ENCODE measurements at places on chromosomes 1 and 21.

GRCh38 chr1:86233403-86233802 is 76.8 kb upstream of the COL24A1 start:
- DNase-seq: no peak

DNA sequence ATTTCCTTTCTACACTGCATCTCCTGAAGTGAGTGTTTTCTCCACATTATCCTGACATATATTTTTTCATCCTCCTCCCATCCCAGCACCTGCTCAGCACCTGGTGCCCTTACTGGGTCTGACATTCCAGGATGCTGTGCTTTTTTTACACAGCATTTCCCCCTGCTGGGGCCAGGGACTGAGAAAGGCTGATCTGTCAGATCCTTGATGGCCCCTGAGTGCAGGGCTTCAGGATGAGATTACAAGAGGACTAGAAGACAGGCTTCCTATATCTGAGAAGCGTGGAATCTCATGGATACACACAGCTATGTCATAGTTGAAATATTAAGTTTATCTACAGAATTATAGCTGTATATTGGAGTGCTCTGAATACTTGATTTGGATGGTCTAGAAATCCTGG is 24.4 kb downstream of the RCAN1 start:
- no peak for DNase-seq

- DNase-seq: no peak
Measured at GRCh38 chr21:43343095-43343991, 83.6 kb downstream of the SIK1 start.

DNA sequence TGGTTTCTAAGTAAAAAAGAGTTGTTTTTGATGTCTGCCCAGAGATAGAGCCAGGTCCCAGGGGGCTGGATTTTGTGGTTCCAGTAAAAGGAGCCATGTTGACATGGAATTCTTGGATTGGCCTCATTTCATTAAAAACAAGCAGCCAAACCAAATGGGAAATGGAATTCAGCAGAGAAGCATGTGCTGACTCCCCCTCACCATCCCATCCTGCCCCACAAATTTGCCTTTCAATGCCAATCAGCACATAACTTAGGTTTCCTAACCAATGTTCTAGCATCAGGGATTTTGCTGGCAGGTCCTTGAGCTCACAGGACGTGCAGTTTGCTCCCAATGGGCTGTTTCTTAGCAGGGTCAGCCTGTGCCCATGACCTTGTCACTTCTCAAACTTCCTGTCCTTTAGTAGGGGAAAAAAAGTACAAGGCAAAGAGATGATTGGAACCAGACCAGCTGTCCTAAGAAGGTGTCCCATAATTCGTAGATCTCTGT is 101.5 kb upstream of the GADD45A start:
- no peak for DNase-seq

DNA sequence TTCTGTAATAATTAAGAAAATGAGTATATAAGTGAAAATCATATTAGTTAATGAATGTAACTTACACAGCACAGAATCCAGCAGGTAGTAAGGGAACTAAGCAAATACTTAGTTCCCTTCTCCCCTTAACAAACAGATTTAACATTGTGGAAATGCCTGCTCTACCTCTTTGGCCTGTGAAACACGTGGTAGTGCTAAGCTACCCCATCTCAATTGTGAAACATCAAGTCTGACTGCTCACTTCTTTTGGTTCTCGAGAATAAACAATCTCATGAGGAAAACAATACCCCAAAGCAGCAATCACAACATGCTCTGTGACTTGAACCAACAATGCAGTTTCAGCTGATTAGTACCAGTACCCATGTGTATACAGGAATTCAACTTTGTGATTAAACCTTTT is 4.7 kb downstream of the MYSM1 start:
- no peak for DNase-seq

DNA sequence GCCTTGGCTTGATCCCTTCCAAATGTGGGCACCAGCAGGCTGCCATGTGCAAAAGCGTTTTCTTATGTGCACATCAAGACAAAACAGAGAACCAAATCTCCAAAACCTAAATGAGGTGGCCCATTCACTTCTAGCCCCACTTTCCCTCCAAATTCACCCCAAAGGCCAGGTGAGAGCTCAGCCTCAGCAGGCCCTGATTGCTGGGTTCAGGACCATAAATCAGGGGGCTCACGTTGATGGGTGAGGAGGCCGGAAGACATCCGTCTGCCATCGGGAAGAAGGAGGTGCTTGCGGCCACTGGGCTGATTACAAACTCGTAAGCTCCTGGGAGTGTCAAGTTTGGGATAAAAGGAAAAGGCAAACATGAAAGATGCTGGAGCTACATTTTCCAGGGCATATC is 86.7 kb upstream of the CLDN14 start:
- DNase-seq: no peak

DNA sequence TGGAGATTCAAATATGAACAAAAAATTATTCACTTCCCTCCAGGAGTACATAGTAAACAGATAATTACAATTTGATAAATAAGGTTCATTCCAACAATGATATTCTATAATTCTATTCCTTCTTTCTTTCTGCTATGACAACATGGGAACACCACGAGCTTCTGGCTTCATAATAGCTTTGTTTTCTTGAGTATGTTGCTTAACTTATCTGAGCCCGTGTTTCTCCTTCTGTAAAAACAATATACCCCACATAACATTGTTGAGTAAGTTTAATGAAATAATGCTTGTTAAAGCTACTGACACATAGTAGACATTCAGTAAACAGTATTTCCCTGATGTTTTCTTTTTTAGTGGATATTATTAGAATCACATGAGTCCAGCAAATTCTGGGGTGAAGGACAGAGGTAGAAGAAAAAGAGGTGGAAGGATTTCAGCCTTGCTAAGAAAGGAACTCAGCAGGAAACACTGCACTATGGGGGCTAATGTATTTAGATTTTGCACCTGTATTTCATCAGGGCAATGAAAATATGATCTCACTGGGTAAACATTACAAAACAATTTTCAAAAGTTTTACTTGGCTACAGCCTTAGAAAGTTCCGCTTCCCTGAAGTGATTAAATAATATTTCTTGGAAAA is 430.8 kb upstream of the C1orf87 start:
- DNase-seq: no peak

GRCh38 chr1:41438711-41439110 is 45.8 kb downstream of the EDN2 start:
- DNase-seq: no peak

- DNase-seq: no peak
Measured at GRCh38 chr1:20728371-20729154, 3.9 kb downstream of the SH2D5 start.

DNA sequence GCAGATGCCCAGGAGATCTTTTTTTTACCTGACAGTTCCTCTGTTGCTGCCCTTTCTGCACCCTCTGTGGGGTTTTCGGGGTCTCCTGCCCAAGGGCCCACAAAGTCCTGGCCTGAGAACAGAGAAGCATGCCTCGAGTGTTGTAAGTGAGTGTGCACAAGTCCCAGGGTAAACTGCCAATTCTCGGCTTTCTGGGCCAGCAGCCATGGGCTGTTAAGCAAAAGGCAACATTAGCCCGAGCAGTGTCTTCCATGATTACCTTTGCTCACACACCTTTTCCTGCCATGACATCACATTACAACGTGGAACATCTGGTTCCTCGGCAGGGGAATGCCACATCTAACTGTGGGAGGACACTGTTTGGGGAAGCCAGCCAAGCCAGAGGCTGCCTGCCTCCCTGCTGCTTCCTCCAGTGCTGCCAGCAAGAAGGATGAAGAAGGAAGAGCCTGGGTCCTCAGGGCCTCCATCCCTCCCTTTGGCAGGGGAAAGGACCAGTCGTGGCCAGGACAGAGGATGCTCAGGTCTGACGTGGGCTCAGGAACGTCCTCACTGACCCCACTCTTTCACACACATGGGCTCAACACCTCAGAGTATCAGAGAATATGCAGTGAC is 485.9 kb downstream of the OMA1 start:
- no peak for DNase-seq

- no peak for DNase-seq
Measured at GRCh38 chr1:152107984-152108881, 7.0 kb downstream of the TCHH start.

DNA sequence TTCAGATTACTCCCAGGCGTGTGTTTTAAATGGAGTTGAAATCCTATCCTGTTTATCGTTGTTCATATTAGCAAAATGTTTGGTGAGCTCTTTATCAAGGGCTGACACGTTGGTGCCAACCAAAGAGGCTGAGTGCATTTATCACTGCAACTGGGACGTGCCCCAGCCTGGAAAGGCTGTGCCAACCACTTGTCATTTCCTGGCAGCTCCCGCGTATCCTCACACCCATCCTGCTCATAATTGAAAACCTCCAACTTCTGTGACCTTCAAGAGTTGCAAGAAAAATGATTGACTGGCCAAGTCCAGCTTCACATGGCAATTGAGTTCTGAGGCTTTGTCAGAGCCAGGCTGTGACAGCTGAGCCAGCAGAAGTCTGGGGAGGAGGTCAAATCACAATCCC is 43.7 kb upstream of the KCNA3 start:
- no peak for DNase-seq

- DNase-seq: no peak
Measured at GRCh38 chr1:161994175-161994668, 29.4 kb downstream of the OLFML2B start.

GRCh38 chr1:187809549-187809948 is 980.8 kb downstream of the PLA2G4A start:
- no peak for DNase-seq

DNA sequence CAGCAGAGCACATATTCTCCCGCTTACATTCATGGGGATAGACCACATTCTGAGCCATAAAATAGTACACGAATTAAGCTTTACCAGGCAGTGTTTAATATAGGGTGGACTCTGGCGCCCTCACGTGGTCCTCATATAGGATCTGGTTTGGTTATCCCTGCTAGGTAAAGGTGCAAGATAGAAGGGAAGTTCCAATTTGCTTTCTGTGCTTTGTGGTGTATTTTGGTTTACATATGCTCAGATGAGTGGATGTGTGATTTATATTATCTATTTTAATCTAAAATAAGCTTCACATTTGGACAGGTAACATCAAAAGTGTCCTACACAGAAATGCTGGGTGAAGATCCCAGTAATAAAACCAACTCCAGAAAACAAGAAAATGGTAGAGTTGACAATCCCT is 3.6 kb downstream of the CR1 start:
- no peak for DNase-seq

GRCh38 chr1:19400875-19401534 is 84.3 kb downstream of the CAPZB start:
- no peak for DNase-seq

DNA sequence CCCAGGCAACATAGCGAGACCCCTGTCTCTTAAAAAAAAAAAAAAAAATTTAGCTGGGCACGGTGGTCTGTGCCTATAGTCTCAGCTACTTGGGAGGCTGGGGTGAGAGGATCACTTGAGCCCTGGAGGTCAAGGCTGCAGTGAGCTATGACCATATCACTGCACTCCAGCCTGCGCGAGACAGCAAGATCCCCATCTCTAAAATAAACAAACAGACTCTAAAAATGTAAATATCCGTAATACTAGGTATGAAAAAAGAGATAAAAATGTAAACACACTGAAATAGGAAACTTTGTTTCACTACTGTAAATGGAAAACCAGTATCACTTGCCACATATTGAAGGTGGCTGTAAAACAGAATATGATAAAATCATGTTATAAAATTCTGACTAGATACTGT is 17.2 kb downstream of the ADAR start:
- no peak for DNase-seq

GRCh38 chr1:240739139-240739538 is 127.2 kb upstream of the GREM2 start:
- DNase-seq: no peak

DNA sequence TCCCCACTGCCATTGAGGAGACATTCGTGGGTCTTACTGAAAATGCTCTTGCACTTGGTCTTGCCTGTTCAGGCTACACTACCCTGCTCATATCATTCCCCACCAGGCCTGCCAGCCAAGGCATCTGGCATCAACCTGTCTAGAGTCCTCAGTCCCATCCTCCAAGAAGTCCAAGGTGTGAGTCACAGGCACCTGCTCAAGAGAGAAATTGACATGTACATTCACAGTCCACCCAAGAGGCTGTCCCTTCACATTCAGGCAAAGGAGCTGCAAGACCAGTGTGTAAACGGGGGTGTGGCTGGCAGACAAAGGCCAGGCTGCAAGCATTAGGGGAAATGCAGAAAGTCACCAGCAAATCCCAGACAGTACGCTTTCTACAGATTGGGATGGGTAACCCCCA is 13.1 kb upstream of the PLA2G2C start:
- DNase-seq: no peak

- no peak for DNase-seq
Measured at GRCh38 chr1:82604524-82604923, 803.8 kb downstream of the ADGRL2 start.

GRCh38 chr1:180928331-180929230 is 15.9 kb downstream of the KIAA1614 start:
- DNase-seq: no peak

GRCh38 chr21:46038871-46039397 is 57.4 kb downstream of the COL6A1 start:
- no peak for DNase-seq

GRCh38 chr1:216740331-216740730 is 17.1 kb upstream of the ESRRG start:
- DNase-seq: no peak

DNA sequence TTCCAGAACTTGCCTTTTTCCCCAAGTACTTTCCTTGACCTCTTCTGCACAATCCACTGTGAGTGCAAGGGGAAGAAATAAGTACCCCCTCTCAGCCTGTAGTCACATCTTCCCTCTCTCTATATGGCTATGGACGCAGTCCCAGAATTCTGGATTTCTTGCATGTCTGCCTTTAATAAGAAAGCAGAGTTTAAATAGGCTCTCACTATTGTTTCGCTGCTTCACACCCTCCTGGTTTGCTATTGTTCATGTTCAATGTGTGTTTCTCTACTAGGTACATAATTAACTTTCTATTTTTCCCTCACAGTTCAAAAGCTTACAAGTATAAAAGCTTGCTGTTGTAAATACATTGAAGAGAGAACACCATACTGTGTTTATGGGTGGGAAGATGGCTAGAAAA is 181.5 kb upstream of the C1orf105 start:
- DNase-seq: no peak

DNA sequence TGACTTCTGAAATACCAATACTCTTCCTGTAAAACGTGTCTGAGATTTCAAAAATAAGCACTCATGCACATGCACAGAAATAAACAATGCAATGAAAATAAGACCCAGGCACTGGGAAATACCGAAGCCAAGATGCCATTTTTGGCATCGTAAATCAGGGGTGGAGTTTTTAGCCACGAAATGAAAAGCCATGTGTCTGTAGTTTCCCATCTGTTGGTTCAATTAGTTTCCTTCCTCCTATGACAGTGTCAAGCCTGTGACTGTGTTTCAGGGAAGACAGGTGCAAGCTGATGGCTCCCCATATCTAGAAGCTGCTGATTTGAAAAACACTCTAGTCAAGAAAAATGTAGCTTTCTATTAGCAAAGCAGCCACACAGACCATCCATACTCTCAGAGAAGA is 480.4 kb upstream of the CAMK1G start:
- DNase-seq: no peak

- DNase-seq: no peak
Measured at GRCh38 chr1:185213091-185213490, 56.1 kb downstream of the SWT1 start.

- DNase-seq: no peak
Measured at GRCh38 chr21:28615276-28615675, 377.4 kb downstream of the LTN1 start.

All from left renal cortex interstitium (tissue), 4 donors.